ENCODE measurements at places on chromosomes 7 and 10. TPM values are rescaled to one million over a fixed set of nuclear protein-coding genes. Genes with fewer than 3 reads are reported as not detected.

MCM10 gene
- total RNA-seq: not detected

ACTL6B gene
- not detected for total RNA-seq

NODAL gene
- not detected for total RNA-seq

GIMAP1 gene
- total RNA-seq: not detected

RADIL gene
- total RNA-seq: 0.25 TPM

GPER1 gene
- total RNA-seq: 6.4 TPM

POLL gene
- total RNA-seq: 11.1 TPM

FEZF1 gene
- total RNA-seq: not detected

PRRT4 gene
- total RNA-seq: 0.27 TPM

NCAPG2 gene
- total RNA-seq: 35.0 TPM

WEE2 gene
- not detected for total RNA-seq
